AG09309 (cell line): ENCODE measurements at places on chromosomes 5 and 9.

GRCh38 chr5:31880449-31880848, 241.5 kb downstream of the PDZD2 start:
- no peak for DNase-seq

DNA sequence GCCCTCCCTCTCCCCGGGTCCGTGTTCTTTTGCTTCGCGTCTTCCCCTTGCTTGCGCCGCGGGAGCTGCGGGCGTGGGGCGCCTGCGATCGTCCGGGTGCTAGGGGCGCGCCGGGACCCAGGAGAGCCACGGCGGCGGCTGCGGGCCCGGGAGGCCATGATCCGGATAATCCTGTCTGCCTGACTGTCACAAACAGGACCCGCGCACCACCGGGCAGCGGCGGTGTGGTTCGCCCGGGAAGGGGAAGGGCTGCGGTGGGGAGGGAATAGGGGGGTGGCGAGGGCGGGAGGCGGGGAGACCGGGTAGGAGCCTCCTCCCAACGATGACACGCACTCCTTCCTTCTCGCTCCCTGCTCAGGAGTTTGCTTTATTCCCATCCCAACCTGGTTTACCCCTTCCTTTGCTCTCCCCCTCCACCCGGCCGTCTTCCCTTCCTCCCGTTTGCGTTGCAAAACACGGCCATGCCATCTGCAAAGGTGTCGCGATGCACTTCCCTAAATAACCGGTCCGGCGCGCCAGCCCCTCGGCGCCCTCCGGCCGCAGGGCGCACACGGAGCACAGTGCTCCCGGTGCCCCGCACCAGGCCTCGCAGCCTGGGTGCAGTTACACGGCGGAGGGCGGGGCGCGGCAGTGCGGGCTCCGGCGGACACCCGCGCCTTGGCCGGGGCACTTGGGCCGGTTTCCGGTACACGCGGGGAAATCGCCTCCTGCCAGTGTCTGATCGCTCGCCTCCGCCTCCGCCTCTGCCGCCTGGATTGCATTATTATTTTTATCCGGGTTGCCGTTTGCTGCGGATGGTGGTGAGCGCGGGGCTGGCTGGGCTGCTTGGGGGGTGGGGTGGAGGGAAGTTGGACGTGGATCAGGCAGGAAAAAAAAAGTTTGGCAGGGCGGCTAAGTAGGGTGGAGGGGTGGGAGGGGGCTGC, 1.5 kb downstream of the SMARCA2 start:
- DNase-seq, result no peak

DNA sequence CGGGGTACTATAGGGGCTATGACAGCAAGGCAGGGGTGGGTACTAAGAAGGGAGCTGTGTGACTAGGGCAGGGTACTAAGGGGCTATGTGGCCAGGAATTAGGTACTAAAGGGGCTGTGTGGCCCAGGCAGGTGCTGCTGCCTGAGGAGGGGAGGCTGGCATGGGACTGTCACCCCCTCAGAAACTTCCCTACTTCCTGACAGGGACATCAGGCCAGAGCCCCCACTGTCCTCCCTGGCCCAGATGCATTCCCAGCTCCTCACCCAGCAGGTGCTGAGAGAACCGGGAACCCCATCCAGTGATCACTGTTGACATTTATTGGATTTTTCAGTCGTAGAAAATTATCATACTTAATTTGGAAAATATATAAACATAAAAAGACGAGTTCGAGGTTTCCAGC, 26.6 kb downstream of the IRX2 start:
- DNase-seq, result no peak

DNA sequence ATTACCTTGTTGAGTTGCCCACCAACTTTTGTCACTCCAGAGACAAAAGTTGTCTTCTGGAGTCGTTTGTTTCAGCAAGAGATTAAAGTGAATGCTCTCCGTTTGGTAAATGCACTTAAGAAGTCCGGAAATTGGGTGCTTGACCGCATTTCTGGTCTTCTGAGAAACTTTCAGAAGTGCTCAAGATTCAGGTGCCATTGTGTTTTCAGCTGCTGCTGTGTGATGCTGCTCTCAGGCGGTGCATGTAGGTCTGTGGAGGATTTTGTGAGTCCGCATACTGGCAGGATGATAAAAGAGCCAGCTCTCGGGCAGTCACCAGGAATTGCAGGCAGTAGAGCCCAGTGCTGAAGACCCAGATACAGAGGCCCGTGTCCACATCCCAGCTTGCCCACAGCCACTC, 5.9 kb upstream of the NFIL3 start:
- DNase-seq, result no peak

DNA sequence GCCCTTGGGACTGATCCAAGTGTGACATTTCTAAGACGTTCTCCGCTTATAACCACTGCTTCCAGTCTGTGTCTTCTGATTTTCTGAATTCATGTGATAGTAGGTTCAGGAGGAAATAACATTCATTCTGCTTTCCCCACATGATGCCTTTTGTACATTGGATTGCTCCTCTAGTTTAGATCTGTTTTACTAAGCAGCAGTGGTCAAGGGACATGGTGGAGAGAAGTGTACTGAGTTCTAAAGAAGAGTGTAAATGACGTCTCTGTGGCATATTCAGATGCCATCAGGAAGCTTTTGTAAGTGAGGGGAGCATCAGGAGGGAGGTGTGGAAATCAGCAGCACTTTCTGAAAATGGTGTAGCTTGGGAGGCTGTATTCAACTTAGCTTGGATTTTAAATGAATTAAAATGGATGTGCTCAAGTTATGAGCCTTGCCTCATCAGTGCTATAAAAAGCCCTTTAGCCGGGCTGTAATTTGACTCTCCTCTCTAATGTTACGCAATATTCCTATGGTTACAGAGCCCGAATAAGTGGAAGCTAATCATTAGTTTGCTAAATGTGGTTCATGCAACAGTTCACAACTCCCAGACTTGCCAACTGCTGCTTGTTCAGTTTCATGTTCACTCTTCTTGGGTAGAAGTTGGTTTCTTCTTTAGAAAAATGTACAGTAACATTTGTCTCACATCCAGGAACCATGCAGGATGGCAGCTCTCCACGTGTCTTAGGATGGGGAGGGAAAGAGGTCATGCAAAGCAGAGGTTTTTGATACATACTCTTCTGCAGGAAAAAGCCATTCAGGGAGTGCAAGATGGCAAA, 281.3 kb downstream of the ARHGAP26 start:
- DNase-seq, result peak; percentile 84
